ENCODE measurements at places on chromosomes 2 and 18.

DNA sequence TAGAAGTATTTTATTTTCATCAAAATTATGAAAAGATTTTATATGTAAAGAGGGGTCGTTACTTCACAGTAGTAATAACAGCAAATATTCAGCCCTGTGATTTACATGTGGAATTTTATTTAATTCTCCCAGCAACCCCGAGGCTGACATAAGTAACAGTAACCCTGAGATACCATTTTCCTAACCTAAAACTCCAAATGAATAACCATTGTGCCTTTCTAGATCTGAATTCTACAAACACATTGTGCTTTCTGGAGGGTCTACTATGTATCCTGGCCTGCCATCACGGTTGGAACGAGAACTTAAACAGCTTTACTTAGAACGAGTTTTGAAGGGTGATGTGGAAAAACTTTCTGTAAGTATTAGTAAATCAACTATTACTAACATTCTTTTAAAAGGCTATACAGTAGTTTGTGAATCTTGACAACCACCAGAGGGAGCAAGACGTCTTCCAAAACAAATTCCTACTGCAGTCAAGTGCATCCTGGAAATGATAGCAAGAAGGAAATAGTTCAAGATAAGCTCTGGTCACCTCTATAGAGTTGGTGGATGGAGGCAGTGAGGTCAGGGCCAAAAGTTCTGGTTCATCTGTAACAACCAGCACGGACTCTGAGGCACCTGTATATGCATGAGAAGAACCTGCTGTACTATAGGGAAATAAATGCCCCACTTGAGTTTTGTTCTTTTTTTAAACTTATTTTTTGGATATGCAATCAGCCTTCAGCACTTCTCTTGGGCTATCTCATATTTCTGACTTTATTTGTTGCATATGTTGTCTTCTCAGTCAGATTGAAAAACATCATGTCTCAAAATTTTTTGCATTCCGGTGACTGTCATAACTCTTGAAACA, 37.4 kb downstream of the ACTR2 start:
- DNase-seq = peak; percentile 21

DNA sequence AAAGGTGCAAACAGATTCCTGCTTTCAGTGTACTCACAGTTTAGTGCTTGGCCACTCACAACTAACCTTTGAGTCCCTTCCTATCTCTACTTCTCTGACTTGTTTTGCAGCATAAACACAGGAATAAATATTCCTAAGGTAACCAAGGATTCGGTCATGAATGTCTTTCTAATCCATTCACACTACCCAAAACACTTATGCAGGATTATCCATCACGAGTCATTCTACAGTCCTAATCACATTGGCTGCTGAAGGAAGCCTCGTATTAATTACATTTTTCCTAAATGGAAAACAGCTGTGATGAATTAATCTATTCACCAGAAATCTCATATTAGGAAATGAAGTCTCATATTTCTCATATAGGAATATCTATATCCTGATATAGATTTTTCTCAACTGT, 16.3 kb downstream of the RDH14 start:
- DNase-seq = no peak

DNA sequence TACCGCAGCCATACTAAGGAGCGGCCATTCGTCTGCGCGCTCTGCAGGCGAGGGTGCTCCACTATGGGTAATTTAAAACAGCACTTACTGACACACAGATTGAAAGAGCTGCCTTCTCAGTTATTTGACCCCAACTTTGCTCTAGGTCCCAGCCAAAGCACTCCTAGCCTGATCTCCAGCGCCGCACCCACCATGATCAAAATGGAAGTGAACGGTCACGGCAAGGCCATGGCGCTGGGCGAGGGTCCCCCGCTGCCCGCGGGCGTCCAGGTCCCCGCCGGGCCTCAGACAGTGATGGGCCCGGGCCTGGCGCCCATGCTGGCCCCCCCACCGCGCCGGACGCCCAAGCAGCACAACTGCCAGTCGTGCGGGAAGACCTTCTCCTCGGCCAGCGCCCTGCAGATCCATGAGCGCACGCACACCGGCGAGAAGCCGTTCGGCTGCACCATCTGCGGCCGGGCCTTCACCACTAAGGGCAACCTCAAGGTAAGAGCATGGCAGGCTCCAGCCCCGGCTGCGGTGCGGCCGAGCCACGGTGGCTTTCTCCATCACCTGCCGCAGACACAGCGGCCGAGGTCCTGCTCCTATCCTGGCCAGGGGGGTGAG, 15.5 kb downstream of the SALL3 start:
- no peak for DNase-seq

DNA sequence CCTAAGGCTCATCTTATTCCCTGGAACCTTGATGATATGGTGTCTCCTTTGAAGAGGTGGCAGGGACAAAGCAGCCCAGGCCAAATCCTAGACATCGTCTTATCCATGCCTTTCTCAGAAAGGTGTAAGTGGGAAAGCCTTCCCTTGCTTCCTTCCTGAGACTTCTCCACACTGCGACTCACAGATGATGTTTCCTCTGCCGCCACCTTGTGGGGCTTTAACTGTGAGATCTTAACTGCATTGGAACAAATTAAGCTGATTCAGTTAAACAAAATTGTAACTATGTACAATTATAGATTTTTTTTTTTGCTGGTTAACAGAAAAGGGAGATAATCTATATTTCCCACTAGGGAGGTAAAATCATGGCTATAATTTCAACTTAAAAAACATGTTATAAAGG, 10.0 kb upstream of the GCA start:
- peak; percentile 16 for DNase-seq

GRCh38 chr2:151638191-151638933, 95.9 kb downstream of the NEB start:
- no peak for DNase-seq

- DNase-seq = no peak
These were observed 17.5 kb downstream of the STAT1 start for GRCh38 chr2:190996338-190996946.

DNA sequence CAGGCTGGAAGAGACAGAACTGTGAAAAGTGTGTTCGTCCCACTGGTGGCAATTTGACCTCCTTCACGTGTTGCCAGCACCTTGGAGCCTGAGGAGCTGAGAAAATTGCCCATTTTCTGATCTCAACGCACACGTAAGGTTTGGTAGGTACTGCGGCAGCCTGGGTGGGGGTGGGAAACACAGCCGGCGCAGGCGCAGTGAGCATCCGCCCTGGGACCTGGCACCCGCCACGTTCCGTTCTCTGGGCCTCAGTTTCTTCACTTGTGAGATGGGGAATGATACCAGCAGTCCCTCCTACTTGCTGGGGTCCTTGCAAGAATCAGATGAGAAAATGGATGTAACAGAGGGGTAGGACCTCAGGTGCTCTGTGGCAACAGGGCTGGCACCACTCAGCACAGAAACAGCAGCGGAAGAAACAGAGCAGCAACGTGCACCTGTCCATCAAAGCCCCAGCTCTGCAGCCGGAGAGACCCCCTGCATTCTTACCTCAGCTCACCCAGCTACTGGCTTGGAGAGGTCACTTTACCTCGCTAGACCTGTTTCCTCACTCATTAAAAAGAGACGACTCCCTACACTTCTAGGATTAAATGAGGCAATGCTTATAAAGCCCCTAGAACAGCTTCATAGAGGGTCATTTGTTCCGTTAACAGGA, 458.0 kb upstream of the ID2 start:
- DNase-seq = no peak

DNA sequence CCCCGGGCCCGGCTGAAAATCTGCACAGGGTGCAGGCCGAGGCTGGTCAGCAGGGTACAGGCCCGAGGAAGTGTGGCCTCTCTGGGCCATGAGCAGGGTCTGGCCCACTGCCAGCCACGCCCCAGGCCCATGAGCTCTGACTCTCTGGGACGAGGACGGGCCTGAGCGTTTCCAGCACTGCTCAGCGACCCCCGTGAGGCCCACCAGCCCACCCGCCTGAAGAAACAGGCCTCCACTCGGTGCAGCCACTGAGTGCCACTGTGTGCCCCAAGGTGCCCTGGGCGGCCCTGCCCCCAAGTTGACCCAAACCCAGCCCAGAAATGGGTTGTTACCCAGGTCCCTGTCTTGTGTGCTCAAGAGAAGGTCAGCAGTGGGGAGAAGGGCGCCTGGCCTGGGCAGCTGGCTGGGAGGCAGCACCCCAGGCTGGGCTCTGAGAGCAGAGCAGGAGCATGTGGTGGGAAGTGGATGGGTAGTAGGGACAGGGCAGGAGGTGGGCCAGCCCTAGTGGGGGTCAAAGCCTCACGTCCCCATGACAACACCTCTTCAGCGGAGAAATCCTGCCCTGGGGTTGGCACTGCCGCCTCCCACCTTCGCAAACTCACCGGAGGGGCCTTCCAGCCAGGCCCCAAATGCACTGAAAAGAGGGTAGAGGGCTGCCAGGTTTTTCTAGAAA, 2.1 kb upstream of the SNED1 start:
- no peak for DNase-seq

Measured in nephron progenitor cell (in vitro differentiated cells).